ENCODE measurements at places on chromosomes 12 and 14.

DNA sequence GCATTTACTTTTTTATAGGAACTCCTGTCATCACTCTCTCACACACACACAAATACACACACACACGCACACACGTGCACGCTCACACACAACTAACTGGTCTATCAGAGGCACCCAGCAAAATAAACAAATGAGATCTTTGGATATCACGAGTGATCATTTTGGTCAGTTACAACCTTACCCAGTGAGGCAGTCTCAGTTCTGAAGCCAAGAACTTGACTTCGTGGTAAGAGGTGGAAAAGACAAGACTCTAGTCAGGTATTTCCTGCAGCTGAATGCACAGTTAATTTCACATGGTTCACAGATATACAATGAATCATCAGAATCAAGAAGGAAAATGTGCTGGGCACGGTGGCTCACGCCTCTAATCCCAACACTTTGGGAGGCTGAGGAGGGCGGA is 39.4 kb downstream of the ATF7 start:
- DNase-seq = no peak

- DNase-seq = peak; percentile 40
These were observed 193.7 kb upstream of the RTL1 start for GRCh38 chr14:101097109-101097793.

GRCh38 chr12:63419154-63419553 is 249.1 kb downstream of the DPY19L2 start:
- no peak for DNase-seq

DNA sequence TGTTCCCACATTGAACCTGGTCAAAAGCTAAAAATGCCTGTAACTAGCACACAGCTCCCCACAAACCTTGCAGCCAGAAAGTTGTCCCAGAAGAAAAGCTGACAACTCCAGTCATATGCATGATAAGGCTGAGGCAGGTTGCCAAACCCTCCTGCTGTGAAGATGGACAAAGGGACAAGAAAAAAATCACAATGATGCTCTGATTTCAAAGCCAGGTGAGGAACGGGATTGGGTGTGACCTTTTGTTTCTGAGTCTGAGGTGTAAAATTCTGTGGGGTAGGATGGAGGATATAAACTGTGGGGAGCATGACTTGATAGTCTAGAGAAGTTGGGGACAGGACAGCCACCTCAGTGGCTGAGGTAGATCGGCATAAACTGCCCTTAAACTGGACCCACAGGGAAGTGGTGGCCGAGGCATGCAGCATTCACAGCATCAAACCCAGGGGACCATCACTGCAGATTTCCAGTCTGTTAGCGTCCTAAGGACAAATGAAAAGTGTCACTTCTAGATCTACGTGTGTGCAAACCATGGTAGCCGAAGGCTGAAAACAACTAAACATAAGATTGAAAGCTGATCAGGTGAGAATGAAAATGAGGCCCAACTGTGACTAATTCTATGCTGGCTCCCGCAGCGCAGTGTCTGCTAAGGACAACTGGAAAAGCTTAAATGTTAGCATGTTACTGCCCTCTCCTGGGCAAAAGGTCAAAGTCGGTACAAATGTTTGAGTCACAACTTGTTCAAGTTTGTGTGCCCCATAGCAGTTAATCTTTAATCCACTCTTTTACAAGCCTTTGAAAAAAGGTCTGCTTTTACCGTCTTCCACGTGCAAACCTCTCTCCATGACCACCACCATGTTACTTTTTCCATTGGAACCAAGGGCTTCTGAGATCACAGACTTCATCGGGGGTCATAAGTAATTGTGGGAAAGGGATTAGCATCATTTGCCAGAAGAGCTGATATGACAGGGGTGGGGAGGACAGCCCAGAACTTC is 39.8 kb downstream of the GRIN2B start:
- peak; percentile 48 for DNase-seq

Data from kidney capillary endothelial cell (primary cell).